Activated naive CD4-positive, alpha-beta T cell treated with anti-CD3 and anti-CD28 coated beads, Interleukin-2, amount 50 U/mL, for 16 hours (primary cell): ENCODE measurements at places on chromosomes 4 and X.

- DNase-seq = no peak
These were observed 111.7 kb downstream of the SYNPO2 start for GRCh38 chr4:119000400-119000799.

GRCh38 chrX:94401426-94401825 is 727.4 kb downstream of the FAM133A start:
- DNase-seq = no peak

GRCh38 chr4:158133551-158133950 is 39.3 kb downstream of the GASK1B start:
- DNase-seq = no peak

DNA sequence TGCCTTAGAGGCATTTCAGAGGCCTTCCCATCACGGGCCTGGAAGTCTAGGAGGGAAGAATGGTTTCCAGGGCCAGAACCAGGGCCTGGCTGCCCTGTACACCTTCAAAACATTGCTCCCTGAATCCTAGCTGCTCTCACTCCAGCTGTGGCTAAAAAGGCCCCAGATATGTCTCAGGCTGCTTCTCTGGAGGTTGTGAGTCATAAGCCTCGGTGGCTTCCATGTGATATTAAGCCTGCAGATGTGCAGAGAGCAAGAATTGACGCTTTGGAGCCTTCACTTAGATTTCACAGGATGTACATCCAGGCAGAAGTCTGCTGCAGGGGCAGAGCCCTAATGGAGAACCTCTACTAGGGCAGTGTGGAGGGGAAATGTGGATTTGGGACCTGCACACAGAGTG is 502.5 kb downstream of the GRXCR1 start:
- DNase-seq = no peak

GRCh38 chr4:39587881-39588280 is 50.8 kb downstream of the SMIM14 start:
- DNase-seq = no peak

- DNase-seq = no peak
These were observed 441.7 kb downstream of the ARAP2 start for GRCh38 chr4:35802644-35803043.

DNA sequence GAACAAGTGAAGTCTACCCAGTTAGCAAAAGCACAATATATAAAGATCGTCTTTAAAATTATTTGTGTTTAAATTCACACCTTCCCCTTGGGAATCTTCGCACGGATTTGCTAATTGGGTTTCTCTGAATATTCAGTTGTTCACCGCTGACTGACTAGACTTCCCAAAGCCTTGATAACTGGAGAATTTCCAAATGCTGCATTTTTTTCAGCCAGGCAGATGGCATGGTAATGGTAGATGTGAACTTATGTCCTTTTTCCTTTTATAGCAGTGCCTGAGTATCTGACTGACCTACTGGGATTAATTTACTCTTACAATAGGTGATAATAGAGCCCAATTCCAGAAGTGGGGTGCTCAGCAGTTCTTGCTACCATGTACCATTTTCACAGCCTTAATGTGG is 548.1 kb downstream of the PACRGL start:
- no peak for DNase-seq

DNA sequence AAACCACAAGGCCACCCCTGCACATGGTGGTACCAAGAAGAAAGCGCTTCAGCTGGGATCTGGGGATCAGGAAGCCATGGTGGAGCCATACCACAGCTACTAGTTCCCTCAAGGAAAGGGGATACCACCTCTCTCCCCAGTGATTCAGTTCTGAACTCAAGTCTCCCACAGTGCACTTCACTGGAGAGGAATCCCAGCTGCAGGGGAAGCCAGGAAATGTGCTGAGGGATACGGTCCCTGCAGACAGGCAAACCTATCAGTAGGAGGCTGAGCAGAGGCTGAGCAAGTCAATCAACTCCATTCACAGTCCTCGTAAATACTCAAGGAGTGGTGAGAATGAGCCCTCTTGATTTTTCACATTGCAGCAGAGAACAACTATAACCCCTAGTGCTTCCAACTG is 11.0 kb downstream of the TMEM192 start:
- DNase-seq = no peak

DNA sequence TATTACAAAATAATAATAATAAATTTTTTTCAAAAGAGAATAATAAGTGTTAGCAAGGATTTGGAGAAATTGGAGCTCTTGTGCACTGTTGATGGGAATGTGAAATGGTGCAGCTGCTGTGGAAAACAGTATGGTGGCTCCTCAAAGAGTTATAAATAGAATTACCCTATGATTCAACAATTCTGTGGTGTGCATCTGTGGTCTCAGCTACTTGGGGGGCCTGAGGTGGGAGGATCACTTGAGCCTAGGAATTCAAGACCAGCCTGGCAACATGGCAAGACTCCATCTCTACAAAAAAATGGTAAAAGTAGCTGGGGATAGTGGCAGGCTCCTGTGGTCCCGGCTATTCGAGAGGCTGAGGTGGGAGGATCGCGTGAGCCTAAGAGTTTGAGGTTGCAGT is 19.6 kb downstream of the MND1 start:
- DNase-seq = no peak
